ENCODE measurements at places on chromosomes 2 and 18.
A peak's percentile ranks its signal among the peaks of the same experiment; 100 is the strongest.

- no peak for DNase-seq
Measured at GRCh38 chr2:147623328-147623727, 221.5 kb upstream of the ACVR2A start.

- DNase-seq, result no peak
Measured at GRCh38 chr2:191059308-191059707, 45.3 kb upstream of the STAT1 start.

DNA sequence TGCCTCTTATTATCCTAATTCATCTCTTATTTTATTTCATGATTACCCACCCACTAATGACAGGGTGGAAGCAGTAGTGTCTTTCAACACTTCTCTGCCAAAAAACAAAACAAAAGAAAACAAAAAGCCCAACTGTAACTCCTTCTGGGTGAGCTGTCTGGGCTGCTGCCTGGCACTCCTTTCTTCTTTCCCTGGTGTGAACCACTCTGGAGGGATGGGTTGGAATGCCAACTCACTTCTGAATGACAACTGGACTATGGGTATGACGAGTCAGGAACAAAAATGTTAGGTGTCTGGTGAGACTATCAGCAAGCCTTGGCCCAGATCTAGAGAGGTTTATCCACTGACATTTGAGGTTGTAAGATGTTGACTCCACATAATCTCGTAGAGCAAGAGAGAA is 88.3 kb upstream of the ITGB6 start:
- no peak for DNase-seq

DNA sequence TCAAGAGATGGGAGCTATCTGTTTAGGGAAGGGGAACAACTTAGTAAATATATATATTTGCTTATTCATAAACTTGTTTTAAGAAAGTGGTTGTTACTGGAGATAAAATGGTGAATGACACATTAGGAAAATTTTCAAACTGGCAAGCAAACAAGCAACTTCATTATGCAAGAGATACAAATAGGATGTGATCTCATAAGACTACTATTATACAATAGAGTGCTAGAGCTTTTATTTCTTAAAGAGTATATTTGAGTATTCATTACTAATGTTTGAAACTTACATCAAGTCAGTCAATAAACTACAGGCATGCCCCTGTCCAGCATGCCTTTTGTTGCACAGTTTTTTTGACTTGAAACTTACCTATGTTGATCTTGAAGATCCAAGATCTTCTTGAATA is 355.2 kb upstream of the KCNJ3 start:
- no peak for DNase-seq

GRCh38 chr18:45110577-45111501 is 430.2 kb downstream of the SETBP1 start:
- DNase-seq, result no peak

DNA sequence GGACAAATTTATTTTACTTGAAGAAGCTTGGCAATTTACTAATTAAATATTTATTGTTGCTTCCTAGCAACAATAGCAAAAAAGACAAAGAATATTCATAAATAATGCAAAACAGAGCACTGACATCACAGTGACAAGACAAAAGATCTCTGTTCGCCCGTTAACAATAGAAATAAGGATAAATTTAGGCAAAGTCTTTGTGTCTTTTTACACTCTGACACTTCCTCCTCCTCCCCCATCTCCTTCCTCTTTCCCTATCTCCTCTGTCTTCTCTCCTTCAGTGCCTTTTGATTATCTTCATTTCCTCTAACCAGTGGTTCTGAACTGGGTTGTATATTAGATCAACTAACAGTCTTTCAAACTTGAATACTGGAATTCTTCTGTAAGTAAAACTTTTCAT is 808.4 kb downstream of the ERBB4 start:
- DNase-seq, result no peak

DNA sequence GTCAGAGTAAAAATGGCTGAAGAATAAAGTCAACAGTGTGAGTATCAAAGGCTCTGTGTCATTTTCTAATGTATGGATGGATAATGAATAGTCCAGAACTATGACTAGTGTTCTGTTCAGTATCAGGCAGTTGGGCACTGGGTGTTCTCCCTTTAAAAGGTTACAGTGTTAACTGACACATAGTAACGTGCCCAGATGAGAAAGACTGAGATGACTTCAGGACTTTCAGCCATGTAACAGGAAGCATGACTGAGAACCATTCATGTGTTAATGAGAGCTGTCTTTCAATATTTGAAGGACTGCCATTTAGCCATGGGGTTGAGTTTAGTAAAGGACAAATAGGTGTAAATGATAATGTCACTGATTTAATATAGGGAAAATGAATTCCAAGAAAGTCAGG is 187.1 kb downstream of the GULP1 start:
- DNase-seq, result no peak

DNA sequence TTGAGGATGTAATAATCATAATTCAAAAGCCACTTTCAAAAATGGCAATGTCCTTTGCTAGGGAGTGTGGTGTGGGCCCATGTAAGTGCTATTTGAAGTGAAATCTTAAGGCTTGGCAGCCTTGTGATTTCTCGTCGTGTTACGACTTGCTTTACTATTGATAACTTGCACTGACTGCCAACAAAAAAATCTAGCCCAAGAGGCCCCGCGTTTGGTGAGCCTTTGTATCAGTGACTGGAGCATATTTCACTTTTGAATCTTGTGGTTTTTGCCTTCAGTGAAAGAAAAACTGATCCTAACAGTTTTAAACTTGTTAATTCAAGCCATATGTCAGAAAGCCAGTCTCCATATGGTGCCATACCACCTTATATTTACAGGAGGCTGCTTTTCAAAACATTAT is 248.0 kb downstream of the TMEM182 start:
- DNase-seq, result no peak

- DNase-seq, result no peak
Measured at GRCh38 chr2:140600116-140600515, 1530.7 kb downstream of the LRP1B start.

- no peak for DNase-seq
Measured at GRCh38 chr18:2468051-2468450, 103.3 kb downstream of the METTL4 start.

- DNase-seq, result no peak
Measured at GRCh38 chr2:85662899-85663593, 5.0 kb downstream of the SFTPB start.

- DNase-seq, result no peak
Measured at GRCh38 chr2:153891051-153891450, 19.3 kb downstream of the GALNT13 start.

GRCh38 chr18:46480226-46480625 is 176.8 kb downstream of the LOXHD1 start:
- DNase-seq, result no peak

GRCh38 chr18:59282341-59282740 is 9.1 kb upstream of the RAX start:
- DNase-seq, result no peak

DNA sequence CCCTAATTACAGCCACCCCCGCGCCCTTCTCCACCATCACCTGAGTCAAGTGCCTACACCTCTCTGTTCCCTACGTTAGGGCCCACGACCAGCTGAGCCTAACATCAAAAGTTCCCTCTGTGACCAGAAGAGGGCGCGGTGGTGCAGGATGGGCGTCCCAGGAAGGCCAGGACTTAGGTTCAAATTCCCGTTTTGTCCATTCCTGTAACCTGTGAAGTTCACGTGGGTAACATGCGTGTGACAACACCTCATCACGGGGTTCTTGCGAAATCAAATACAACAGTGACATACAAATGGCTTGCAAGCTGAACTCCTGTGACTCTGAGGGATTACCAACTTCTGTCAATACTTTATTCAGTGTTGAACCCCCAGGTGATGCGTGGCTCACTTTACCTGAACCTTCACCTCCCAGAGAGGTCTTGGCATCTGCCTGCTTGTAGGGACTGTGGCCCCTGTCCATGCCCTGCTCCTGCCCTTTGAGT is 207.9 kb downstream of the ARL4C start:
- no peak for DNase-seq

- DNase-seq, result no peak
Measured at GRCh38 chr2:21310493-21310892, 186.7 kb downstream of the TDRD15 start.

GRCh38 chr2:241157841-241158545 is 7.7 kb downstream of the PPP1R7 start:
- no peak for DNase-seq

GRCh38 chr2:94997981-94998930 is 27.3 kb upstream of the MAL start:
- DNase-seq, result no peak

DNA sequence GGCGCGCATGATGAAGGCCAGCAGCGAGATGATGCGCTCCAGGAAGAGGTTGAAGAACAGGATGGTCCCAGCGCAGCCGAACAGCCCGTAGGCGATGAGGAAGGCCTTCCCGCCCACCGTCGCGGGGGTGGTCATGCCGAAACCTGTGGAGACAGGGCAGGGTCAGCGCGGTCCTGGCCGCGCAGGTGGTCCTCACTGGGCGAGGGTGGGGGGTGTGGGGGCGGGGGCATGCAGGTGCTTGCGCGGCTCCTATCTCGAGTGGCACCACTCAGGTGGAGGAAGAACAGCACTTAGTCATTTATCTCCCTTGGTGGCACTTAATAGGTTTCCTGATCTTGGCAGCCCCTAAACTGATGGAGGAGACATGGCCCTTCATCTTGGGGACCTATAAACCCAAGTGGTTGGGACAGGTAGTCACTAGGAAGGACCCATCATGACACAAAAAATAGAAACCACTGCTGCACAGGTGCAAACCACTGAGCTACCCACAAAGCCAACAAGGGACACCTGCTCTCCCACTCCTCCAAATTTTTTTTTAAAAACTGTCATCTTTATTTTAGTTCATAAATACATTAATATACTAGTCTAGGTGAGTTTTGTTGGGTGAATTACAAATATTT is 118.8 kb downstream of the MSH2 start:
- DNase-seq, result peak; percentile 65

DNA sequence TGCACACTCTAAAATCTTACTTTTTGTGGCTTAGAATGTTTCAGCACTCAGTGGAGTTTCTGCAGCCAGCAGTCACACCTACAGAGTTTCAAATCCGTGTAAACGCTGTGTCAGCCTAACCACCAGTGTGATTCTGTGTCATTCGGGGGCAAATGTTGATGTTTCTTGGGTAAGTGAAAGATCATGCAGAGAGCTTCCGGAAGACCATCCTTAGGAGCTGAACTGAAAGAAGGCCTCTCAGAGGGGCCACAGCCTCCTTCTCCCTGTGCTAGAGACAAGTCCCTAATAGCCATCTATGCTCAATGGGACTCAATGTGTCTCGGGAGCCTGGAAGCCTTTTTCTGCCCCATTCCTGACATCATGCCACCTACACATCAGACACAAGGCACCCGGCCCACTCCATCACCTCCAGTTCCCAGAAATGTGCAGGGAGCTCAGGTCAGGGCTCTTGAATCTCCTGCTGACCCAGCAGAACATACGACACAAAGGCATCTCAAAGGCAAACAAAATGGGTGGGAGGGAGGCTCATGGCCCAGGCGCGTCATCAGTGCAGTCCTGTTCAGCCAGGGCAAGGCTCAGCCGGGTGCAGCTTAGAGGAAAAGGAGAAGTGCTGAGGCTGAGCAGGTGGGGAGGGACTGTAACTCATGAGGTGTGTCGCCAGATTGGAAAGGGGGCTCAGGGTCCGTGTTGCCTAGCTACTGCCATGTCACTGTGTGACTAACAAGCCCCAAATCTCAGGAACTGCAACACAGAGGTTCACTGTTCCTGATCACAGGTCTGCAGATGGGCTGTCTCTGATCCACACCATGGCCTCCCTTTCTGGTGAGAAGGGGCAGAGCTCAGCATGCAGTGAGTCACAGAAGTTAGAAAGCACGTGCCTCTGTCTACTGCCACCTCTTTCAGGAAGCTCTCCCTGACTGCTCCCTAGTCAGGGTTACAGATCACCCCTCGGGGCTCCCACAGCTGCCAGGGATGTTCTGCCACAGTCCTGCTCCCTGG is 82.0 kb downstream of the SMAD7 start:
- DNase-seq, result peak; percentile 25

GRCh38 chr2:109375131-109375561 is 238.6 kb downstream of the SEPTIN10 start:
- DNase-seq, result no peak

DNA sequence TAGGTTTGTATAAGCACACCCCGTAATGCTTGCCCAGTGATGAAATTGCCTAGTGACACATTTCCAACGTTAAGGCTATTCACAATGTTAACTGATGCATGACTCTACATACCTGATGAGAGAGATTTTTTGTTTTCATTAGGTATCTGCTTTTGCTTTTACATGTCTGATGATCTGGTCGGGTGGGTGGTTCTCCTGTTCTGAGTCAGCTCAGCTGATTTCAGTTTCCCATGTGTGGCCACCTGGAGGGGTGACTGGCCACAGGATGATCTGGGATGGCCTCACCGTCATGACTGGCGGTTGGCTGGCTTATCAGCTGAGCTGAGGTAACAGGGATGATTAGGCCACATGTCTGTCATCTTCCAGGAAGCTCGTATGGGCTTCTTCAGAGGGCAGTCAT is 33.8 kb upstream of the ACYP2 start:
- DNase-seq, result no peak

- DNase-seq, result no peak
Measured at GRCh38 chr2:64819361-64819760, 165.6 kb upstream of the SERTAD2 start.

DNA sequence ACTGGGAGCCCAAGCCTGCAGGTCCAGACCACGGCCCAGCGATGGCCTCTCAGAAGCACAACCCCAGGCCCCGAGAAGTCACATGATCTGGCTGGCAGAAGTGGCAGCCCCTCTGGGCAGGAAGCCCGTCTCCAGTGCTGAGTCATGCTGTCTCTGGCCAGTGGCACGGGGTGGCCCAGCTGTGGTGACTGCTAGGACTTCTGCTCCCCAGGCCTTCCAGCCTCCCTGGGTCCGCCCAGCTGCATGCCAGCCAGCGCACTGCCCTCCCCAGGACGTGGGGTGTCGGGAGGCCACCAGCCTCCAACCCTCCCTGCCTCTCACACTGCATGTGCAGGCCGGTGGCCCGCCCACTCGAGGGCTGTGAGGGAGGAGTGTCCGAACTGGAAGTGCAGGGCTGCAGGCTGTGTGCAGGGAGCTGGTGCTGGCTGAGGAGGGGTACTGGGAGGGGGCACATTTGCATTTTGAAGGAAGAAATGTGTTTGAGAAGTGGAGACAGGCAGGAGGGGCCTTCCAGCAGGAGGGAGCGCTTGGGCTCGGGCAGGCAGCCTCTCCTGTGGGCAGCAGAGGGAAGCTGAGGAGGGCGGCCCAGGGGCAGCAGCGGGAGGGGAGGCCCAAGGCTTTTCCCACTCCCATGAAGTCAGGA is 17.0 kb upstream of the HPCAL1 start:
- DNase-seq, result peak; percentile 79

DNA sequence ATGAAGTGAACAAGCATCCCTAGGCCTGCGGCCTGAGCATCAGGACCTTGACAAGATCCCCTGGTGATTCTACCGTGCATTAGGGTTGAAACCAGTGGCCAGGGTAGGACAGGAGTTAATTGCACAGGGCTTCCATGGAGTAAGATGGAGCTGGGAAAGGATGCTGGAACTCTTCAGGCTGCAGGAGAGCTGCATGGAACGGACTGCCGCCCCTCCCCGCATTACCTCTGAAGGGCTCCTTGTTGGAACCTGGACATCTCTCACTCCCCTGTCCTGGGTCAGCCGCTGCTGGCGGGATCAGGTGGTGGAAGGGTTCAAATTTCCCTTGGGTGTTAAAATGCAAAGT is 156.6 kb upstream of the ID2 start:
- no peak for DNase-seq
